ENCODE measurements at places on chromosomes 4 and X. TPM values are rescaled to one million over a fixed set of nuclear protein-coding genes. Genes with fewer than 3 reads are reported as not detected.

The GAGE12J gene
- total RNA-seq: not detected

DNA sequence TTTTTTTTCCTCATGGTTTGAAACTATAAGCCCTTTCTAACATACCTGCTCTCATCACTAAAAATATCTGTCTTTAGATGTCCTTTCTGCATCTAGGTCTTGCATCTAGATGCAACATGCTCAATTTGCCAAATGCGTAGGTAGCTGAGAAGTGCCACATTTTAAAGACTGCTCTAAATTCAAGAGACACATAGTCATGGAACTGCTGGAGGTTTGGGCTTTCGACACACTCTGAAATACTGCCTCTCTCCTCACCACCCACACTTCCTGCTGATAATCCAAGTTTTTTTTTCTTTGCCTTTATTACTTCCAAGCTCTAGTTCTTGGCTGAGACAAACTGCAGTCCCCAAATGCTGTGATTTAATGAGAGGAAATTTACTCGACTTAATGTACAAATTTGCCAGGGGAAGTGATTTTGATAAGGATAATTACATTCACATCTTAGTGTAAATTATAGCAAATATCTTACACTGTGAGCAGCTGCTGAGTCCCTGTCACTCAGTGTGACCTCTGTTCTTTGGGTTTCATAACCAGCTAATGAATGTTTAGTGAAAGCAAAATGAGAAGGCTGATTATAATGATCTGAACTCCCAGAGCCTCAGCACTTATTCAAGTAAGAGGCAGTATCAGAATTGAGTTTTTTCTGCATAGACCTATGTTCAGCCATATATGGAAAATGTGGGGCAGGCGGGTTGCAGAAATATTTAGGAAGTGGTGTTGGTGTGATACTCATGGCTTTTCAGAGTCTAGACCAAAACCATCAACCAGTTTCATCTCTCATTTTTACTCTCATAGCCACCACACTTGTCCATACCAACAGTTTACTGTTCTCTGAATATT lies 31.3 kb downstream of the DRD5 start:
- no peak for DNase-seq

The ARFIP1 gene
- total RNA-seq: 45.1 TPM

DNA sequence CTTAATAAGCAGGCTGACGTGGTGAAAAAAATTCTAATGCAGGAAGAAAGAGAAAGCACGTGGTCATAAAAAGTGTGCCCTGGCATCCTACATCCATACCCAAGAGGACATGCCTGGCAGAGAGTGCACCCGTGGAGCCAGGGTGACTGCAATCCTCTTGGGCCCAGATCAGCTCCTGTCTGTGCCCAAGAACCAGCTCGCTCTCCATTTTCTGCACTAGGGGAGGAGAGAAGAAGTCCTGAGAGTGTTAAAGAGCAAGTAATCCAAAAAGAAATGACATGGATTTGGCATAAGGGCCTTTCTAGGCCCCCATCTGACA lies 483.1 kb downstream of the BCOR start:
- no peak for DNase-seq

DNA sequence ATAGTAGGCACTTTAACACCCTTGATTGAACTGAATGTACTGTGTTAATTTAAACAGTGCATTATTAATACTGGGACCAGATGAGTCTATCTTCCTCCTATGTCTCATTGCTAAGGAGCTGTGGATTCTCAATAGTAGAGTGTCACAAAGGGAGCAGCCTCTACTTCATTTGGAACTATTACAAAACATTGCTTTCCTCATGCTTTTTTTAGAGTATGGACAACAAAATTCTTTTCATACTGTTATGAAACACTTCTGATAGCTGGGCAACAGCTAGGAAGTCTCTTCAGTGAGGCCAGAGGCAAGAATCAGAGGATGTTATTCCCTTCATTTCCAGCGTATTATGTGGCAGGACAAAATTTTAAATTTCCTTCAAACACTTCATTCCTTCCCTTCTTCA lies 160.8 kb downstream of the FBXO8 start:
- DNase-seq: peak; percentile 11

Data from LHCN-M2 (cell line).